Fibroblast of lung (primary cell): ENCODE measurements at places on chromosomes 12 and 14. TPM values are rescaled to one million over a fixed set of nuclear protein-coding genes. Genes with fewer than 3 reads are reported as not detected.
A peak's percentile ranks its signal among the peaks of the same experiment; 100 is the strongest.

GRCh38 chr12:105226219-105226618 is 9.8 kb downstream of the APPL2 start:
- peaks cover 22% of the 10 kb centered on the region for H3K4me1 ChIP-seq
- H3K27ac ChIP-seq: peak overlapping the region; percentile 33
- no peak overlapping the region for H3K4me3 ChIP-seq
- peak; percentile 94 for DNase-seq
- peaks cover 7% of the 10 kb centered on the region for H3K36me3 ChIP-seq
- no peaks in the 10 kb centered on the region for H3K27me3 ChIP-seq

DNA sequence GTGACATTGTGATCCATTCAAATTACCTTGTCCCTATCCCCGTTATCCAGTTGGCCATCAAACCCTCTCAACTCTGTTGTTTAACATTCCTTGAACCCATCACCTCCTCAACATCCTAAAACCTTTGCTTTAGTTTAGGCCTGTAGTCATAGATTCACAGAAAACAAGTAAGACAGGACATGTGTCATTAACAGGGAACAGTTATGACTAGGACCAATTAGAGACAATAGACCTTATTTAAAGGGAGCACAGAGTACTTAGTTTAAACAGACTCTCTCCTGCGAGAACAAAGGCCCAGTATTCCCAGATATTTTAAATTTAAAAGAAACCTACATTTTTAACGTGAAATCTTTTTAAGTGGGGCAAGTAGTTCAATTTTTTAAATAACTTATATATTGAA is 20.0 kb upstream of the HELB start:
- H3K27ac ChIP-seq: no peak overlapping the region
- no peak overlapping the region for H3K4me3 ChIP-seq
- no peak for DNase-seq

DNA sequence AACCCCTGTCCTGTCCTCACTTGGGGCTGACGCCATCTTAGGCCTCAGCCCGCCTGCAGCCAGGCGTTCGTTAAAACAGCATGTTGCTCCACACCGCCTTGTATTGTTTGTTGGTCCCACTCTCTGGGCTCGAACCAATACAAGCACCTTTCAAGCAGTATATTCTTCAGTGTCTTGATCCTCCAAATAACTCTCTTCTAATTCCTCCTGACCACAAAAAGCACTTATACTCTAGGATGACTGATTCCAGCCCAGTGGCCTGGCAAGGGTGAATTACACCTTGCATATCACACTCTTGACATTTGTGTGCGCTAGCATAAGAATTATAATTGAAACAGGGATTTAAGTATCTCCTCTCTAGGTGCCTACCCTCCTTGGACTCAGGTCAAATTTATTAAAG is 7.1 kb downstream of the CCER1 start:
- H3K36me3 ChIP-seq: no peaks in the 10 kb centered on the region
- H3K4me3 ChIP-seq: no peak overlapping the region
- H3K27me3 ChIP-seq: no peaks in the 10 kb centered on the region
- no peaks in the 10 kb centered on the region for H3K4me1 ChIP-seq

DNA sequence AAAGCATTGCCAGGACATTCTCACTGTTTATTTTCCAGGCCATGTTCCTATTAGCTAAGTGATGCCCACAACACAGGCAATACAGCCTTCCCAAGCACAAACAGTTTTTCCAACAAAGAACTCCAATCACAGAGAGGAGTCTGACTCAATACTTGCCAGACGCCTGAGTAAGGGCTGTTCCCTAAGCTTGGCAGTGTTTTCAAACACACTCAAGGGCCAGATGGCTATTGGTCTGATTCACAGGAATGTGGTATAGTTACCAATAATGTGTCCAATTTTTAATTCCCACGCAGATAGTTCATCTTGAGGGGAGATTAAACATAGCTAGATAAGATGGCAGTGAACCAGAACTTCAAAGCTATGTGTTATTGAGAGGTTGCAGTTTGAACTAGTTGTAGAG is 381.0 kb downstream of the SNAPC1 start:
- no peaks in the 10 kb centered on the region for H3K27me3 ChIP-seq
- no peak overlapping the region for H3K4me3 ChIP-seq
- H3K36me3 ChIP-seq: no peaks in the 10 kb centered on the region
- no peak overlapping the region for H3K27ac ChIP-seq

- H3K27ac ChIP-seq: no peak overlapping the region
- H3K27me3 ChIP-seq: no peaks in the 10 kb centered on the region
- peaks cover 11% of the 10 kb centered on the region for H3K4me1 ChIP-seq
Observed at GRCh38 chr12:69500631-69501030, 30.4 kb downstream of the FRS2 start.

DNA sequence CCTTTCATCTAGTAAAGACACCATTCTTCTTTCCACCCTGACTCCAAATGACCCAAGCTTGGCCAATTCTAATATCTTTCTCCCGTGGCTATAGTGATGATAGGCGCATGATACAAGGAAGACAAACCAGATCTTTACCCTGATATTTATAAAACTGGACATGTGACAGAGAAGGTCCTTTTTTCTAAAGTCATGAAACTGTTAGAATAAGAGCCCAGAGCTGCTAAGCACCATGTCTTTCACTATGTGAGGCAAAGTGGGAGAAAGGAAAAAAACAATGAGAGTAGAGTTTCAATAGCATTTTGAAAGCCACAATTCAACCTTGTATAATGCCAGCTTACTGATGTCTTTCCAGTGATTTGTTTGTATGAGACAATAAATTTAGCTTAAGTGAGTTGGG is 212.4 kb downstream of the RASSF9 start:
- H3K27me3 ChIP-seq: no peaks in the 10 kb centered on the region
- H3K27ac ChIP-seq: no peak overlapping the region
- H3K36me3 ChIP-seq: no peaks in the 10 kb centered on the region

DNA sequence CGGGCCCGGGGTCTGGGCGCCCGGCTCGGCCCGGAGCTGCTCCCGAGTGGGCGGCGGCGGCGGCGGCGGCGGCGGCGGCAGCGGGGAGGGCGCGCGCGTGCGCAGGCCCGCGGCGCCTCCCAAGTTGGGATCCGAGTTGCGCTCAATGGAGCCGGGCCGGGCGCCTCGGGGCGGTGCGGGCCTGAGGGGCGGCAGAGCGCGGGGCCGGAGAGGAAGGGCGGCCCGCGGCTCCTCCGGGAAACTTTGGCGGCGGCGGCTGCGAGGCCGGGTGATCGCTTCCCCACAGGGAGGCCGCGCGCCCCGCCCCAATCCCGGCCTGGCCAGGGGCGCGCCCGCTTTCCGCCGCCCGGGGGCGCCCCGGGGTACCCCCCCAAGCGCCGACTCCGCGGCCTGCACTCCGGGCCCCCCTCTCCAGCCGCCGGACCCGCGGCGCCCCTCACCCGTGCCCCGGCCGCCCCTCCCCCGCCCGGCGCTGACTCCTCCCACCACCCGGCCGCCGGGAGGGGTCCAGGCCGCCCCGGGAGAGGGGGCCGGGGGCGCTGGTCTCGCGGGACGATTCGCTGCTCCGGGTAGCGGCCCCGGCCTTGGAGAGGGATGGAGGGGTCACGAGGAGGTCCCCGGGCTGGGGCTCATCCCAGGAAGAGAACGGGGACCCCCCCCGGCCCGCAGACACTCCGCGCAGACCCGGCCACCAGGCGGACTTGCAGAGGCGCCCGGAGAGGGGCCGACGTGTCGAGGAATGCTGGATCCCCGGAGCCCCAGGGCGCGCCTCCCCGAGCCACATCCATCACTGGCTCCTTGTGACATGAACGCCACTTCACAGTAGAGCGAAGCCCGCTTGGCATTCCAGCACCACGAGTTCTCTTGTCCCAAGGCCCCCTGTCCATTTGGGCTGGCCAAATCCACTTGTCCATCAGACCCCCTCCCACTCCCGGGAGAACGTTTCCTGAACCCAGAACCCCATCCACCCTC is at the start of gene RILPL1:
TSS of gene RILPL1 (minus strand) at position 48 of the 972 bp plus-strand sequence. CDS start 237 bp downstream, outside the sequence.
- peak within 1 kb of the TSS; percentile 76 for H3K4me3 ChIP-seq
- H3K4me1 ChIP-seq: no peaks in the 10 kb centered on the region

- H3K36me3 ChIP-seq: no peaks in the 10 kb centered on the region
- H3K27ac ChIP-seq: no peak overlapping the region
- no peaks in the 10 kb centered on the region for H3K4me1 ChIP-seq
- no peaks in the 10 kb centered on the region for H3K27me3 ChIP-seq
- no peak for DNase-seq
Observed at GRCh38 chr14:51960866-51961265, 28.5 kb upstream of the RTRAF start.

- H3K4me1 ChIP-seq: no peaks in the 10 kb centered on the region
- H3K36me3 ChIP-seq: no peaks in the 10 kb centered on the region
- H3K4me3 ChIP-seq: no peak overlapping the region
- H3K27ac ChIP-seq: no peak overlapping the region
- peak; percentile 55 for DNase-seq
- H3K27me3 ChIP-seq: no peaks in the 10 kb centered on the region
Observed at GRCh38 chr14:72855913-72856312, 38.0 kb downstream of the DPF3 start.

DNA sequence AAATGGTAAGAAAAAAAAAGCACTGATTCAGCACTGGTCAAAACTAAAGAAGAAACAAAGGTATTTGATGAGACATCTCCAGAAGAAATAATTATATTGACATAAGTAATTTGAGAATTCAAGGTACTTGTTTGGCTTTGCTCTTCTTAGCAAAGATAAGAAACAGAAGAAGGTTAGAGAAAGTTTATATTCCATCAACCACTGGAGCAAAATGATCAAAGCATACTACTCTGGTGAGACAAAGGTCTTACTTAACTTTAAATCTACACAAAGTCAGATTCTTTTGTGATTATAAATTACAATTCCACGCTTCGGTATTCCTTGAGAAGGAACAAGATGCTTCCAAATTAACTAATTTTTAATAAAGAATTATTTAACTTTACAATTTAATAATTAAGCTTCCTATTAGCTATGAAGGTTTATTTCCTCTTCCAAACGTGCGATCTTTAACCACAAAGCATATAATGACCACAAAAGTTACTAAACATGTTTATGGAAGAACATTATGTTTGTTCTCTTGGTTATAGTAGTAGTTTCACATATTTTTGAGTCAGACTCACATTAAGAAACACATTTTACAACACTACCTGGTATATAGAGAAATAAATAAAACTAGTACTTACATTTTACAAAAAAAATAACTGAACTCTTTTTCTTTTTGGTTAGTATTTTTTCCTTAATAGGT is 53.4 kb downstream of the METTL25 start:
- no peak overlapping the region for H3K4me3 ChIP-seq
- H3K27ac ChIP-seq: no peak overlapping the region
- H3K27me3 ChIP-seq: no peaks in the 10 kb centered on the region
- no peaks in the 10 kb centered on the region for H3K4me1 ChIP-seq
- no peaks in the 10 kb centered on the region for H3K36me3 ChIP-seq

GRCh38 chr12:63149909-63150712 is 890 bp downstream of the AVPR1A start:
- H3K27ac ChIP-seq: no peak overlapping the region
- H3K4me1 ChIP-seq: no peaks in the 10 kb centered on the region
- H3K4me3 ChIP-seq: no peak overlapping the region
- peaks cover 26% of the 10 kb centered on the region for H3K27me3 ChIP-seq
- no peaks in the 10 kb centered on the region for H3K36me3 ChIP-seq

DNA sequence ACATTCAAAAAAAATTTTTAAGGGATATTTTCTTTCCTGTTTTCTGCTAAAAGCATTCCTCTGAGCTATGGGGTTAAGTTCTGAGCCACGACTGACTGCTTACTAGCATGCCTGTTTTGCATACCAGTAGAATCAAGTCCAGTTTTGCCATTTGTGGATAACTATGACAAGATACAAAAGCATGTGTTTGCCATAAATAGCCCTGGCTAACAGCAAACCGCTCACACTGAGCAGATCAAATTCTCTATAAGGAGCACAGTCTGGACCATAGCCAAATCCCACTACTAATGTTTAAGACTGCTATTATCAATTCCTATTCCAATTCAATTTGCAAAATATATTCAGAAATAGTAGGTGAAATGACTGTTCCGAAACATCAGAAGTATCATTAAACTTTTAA is 3.2 kb downstream of the CFL2 start:
- H3K36me3 ChIP-seq: no peaks in the 10 kb centered on the region
- H3K4me1 ChIP-seq: peaks cover 8% of the 10 kb centered on the region
- peak overlapping the region; percentile 54 for H3K27ac ChIP-seq
- no peaks in the 10 kb centered on the region for H3K27me3 ChIP-seq
- H3K4me3 ChIP-seq: no peak overlapping the region

DNA sequence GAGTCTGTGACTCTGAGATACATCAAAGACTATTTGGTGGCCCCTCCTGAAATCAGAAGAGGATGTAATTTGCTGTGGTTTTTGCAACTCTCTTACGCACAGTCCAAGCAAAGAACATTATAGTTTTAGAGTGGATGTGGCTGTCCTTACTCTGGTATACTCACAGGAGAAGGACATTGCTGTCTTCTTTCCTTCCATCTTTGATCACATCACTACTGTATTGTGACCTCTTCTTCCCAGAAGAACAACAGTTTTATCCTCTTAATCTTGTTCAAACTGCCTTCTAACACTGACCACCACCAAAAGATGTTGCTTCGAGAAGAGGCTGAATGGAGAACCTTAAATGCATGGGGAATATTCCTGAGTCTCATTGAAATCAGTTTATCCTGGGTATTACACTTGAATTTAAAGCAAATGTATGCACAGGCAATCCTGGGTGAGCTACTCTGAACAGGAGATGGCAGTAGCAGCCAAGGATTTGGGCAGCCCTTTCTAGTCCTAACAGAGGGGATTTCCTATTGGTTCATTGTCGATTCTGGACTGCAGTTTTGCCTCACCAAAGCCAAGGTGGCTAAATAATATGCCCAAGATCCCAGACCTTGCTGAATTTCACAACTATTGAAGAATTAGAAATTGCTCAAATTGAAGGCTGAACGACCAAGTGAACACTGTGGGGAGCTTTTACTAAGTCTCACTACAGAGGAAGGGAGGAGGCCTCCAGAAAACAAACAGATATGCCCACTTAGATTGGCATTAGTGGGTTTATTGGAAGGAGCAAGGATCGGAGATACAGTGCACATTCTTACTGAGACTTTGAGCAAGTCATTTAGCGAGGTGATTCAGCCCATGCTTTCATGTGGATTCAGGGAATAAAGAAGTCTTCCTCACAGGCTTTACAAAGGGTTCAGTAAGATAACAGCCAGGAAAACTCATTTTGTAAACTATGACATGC is 282.8 kb downstream of the PAWR start:
- H3K27ac ChIP-seq: no peak overlapping the region
- DNase-seq: peak; percentile 87
- H3K4me1 ChIP-seq: peaks cover 5% of the 10 kb centered on the region
- no peaks in the 10 kb centered on the region for H3K27me3 ChIP-seq

GRCh38 chr14:105945896-105946295 is 419.5 kb downstream of the TMEM121 start:
- no peak overlapping the region for H3K27ac ChIP-seq
- no peaks in the 10 kb centered on the region for H3K36me3 ChIP-seq
- H3K4me1 ChIP-seq: no peaks in the 10 kb centered on the region
- H3K27me3 ChIP-seq: no peaks in the 10 kb centered on the region
- no peak overlapping the region for H3K4me3 ChIP-seq

- H3K4me1 ChIP-seq: peaks cover 20% of the 10 kb centered on the region
- H3K27ac ChIP-seq: no peak overlapping the region
- no peaks in the 10 kb centered on the region for H3K36me3 ChIP-seq
- H3K27me3 ChIP-seq: no peaks in the 10 kb centered on the region
- DNase-seq: no peak
- H3K4me3 ChIP-seq: no peak overlapping the region
Observed at GRCh38 chr12:111777345-111778045, 10.8 kb downstream of the ALDH2 start.

GRCh38 chr12:69929125-69929524 is 104.1 kb downstream of the MYRFL start:
- H3K4me1 ChIP-seq: no peaks in the 10 kb centered on the region
- H3K4me3 ChIP-seq: no peak overlapping the region
- H3K27me3 ChIP-seq: no peaks in the 10 kb centered on the region
- H3K27ac ChIP-seq: no peak overlapping the region

Gene FAIM2
- total RNA-seq: 0.50 and 3.6 TPM in 2 replicates

Gene FIGNL2
- 0.17 and 0.26 TPM in 2 replicates for total RNA-seq

Gene ACVRL1
- 20.8 and 36.2 TPM in 2 replicates for total RNA-seq

Gene KRT82
- not detected in 2 replicates for total RNA-seq

Gene PRB2
- not detected in 2 replicates for total RNA-seq

Gene CNOT2
- 116 and 124 TPM in 2 replicates for total RNA-seq

Gene KERA
- total RNA-seq: not detected in 2 replicates
